SIG-M5 (cell line): ENCODE measurements at places on chromosomes 1 and 21.

GRCh38 chr1:232263452-232263851 is 366.5 kb downstream of the SIPA1L2 start:
- no peak for DNase-seq

- DNase-seq = no peak
Measured at GRCh38 chr1:227357927-227358302, 39.6 kb upstream of the CDC42BPA start.

GRCh38 chr1:95369985-95370690 is 136.1 kb downstream of the RWDD3 start:
- DNase-seq = no peak

DNA sequence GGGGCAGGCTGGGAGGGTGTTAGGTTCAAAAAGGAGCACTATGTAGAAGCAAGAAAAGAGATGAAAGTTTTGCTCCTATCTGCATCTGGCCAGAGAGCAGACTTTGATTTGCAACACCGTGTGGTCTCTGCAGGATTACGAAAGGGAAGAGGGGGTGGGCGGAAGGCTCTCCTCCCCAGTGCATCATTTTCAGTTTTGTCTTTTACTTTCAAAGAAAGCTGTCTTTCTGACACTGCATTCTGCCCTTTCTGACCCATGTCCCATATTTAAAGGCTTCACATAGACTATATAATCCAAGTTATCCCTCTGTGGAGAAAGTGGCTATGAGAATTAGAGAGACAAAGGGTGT is 126.5 kb downstream of the RHOU start:
- no peak for DNase-seq

- DNase-seq = no peak
Measured at GRCh38 chr1:42037161-42037560, 116.0 kb upstream of the GUCA2B start.

DNA sequence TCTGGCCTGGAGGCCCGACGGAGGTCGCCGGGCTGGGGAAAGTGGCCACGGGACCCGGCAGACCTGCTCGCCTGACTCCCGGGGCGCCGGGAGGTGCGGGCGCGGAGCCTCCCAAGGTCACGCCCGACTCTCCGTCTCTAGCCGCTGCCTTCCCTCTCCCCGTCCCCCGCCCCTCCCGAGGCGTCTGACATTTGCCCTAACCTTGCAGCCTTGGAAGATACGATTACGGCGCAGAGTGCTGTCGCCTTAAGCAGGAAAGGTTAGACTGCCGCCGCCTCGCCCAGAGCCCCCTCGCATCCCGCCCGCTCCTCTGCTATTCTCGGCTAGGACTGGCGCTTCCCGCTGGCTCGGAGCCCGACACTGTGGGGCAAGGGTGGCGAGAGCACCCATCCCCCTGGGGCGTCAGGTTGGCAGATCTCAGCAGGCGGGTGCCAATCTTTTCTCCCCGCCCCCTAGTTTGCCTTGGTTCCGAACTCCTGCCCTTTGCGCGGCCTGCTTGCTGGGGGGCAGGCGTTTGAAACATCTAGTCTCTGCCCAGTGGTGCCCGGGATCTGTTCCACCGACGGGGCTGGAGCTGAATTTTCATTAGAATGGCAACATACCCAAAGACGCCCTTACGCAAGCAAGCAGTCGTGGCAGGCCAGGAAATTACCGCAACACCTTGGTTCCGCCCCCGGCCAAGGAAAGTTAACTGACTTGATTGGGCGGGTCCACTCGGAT is 835 bp downstream of the PGM1 start:
- no peak for DNase-seq

DNA sequence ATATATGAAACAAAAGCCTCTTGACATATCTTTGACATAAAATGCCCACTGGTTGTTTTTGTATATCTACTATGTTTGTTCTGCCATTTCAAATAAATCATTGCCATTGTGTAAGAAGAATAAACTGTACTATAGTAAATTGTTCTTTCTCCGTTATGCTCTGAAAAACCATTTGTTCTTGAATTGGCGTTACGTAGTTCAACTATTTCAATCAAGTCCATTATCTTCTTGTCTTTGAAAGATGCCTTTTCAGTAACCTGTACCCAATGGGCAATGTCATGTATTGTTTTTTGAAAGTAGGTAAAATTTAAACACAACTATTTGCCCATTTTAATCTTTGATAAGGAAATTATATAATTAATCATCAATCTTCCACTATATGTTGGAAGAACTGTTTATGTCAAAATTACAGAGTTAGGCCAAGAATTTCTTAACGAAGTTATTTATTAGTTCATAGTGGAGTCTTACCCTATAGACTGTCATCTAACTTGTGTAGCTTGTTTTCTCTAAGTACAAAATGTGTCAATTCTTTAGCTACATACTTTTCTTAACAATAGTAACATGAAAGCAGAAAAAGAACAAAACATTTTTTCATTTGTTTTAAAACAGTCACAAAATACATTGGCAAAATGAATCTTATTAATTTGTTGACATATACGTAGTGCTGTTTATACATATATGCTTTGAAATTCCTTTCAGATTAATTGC is 294.8 kb downstream of the PTPRC start:
- DNase-seq = no peak

GRCh38 chr1:168825820-168826219 is 96.8 kb upstream of the DPT start:
- no peak for DNase-seq

- no peak for DNase-seq
Measured at GRCh38 chr1:9282696-9282955, 10.1 kb upstream of the SPSB1 start.

- peak; percentile 87 for DNase-seq
Measured at GRCh38 chr1:186849271-186849671, 20.5 kb downstream of the PLA2G4A start.

- DNase-seq = peak; percentile 29
Measured at GRCh38 chr1:223175633-223176032, 32.6 kb upstream of the TLR5 start.

DNA sequence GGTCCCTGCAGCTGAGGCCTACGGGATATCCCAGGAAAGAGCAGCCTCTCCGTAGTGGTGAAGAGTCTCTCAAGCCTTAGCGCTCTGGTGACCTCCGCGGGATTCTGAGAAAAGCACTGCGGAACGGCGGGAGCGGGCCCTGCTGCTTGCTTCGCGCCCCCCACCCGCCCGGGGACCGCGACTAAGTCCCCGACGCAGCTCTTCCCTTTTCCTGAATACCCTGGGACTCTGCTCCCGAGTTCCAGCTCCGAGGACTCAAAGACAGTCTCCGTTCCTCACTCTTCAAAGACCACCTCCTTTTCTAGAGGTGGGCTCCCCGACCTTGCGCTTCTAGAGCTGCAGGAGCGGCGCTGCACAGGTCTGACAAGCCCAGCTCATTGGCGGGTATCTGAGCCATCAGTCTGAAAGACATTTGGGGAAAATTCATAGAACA is 3.6 kb upstream of the PRRX1 start:
- no peak for DNase-seq

DNA sequence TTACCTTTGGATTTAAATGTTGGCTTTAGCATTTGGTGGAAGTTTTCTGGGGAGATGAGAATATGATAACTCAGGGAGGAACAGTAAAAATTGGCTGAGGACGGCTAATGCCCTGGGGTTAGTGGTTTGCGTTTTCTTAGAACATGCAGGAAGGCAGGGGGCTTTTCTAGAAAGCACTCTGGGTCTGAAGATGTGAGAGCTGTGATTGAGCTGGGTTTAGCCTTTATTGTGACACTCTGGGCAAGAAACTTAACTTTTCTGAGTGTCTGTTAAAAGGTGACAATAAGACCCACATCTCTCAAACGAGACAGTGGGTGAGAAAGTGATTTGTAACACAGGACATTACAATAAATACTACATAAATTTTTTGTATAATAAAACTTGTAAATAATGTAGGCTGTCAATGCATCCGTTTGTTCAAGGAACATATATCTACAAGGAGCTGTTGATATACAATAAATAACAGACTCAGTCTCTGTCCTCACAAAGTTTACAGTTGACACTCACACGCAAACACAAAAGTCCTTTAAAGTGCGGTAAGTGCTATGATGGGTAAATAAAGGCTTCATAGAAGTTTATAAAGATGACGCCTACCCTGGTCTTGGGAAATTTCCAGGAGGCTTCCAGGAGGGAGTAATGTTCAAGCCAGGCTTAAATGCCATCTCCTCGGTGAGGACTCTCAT is 49.5 kb upstream of the MRPS6 start:
- DNase-seq = no peak

DNA sequence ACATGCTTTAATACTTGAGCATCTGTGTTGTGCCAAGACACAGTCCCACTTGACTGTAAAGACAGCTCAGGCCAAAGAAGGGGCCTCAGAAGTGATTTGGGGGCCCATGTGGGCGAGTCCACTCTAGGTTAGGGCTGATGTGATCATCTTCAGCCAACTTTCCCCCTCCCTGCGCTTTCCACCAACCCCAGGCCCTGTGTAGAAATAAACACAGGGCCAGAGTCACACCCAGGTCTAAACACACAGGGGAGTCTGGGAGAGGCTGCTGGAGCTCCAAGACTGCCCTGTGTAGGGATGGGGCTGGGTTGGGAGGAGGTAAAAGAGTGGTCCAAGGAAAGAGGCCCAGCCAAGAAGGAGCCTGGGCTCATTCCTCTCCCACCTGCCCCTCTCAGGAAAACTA is 2.5 kb upstream of the WNT2B start:
- DNase-seq = no peak

GRCh38 chr1:3504822-3505153 is 50.3 kb downstream of the ARHGEF16 start:
- DNase-seq = no peak

DNA sequence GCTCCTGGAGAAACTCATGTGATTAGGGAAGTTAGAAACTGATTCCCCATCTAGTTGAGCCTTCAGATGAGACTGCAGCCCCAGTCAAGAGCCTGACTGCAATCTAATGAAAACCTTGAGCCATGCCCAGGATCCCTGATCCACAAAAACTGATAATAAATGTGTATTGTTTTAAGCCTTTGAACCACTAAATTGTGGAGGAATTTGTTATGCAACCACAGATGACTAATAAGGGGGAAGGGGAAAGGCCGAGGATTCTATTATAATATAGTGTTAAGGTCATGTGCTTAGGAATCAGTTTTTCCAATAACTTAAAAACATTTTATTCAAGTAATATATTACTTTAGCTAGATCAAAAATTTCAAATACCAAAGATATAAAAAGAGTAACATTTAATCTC is 52.8 kb upstream of the USP25 start:
- no peak for DNase-seq

GRCh38 chr1:86596224-86596623 is 49.3 kb downstream of the CLCA4 start:
- DNase-seq = no peak

- DNase-seq = no peak
Measured at GRCh38 chr1:36533897-36534296, 51.2 kb upstream of the CSF3R start.

DNA sequence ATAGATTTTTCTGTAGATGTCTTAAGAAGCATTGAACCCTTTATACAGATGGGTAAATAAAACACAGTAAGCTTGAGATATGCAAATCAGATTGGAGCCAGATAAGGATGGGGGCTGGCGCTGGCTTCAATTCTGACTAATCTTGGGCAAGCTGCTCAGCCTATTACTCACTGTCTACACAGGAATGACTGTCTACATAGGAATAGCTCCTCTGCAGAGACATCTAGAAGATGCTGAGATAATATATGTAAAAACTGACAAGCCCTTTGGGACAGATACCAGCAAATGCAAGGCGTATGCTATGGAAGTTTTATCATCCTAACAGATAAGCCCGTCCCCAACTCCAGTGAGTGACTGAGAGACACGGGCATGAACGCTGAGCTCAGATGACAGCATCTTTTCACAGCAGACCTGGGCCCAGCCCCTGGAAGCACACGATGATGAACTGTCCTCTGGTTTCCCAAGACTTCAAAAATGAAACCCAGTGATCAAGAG is 1.7 kb downstream of the CLDN14 start:
- DNase-seq = no peak

DNA sequence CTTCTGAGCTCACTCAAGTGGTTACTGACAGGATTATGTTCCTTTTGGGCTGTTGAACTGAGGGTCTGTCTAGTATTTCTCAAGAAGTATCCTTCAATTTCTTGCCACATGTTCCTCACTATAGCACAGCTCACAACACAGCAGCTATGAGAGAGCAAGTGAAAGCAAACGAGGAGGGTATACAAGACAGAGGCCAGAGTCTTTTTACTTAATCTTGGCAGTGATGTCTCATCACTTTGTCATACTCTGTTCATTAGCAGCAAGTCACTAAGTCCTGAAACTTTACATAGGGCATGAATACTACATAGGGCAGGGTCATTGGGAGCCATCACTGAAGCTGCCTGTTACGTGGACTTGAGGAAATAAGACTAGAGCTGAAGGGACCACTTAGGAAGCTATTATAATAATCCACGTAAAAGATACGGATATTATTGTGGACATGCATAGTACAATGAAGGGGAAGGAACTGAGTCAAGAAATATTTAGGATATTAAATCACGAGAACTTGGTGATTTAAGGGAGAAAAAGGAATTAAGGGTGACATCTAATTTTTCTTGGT is 63.7 kb downstream of the SLC30A7 start:
- no peak for DNase-seq

DNA sequence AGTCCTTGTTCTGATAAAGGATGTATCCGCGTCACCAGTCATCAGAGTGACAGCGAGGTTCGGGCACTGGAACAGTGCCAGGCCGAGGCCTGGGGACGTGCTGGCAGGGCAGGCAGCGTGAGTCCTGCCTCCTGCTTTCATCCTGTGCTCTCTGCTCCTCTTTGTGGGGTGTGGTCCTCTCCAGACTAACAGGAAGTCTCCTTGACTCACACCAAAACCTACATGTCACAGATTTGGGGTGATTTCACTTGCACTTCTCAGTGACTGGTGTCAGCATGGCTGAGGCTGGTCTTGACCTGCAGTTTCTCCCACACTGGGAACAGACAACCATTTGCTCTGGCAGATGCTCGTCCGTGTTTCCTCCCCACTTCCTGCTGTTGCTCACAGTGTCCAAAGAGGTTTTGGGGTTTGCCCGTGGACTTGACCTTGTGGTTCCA is 8.8 kb upstream of the NLRP3 start:
- no peak for DNase-seq

GRCh38 chr21:43741423-43742096 is 22.6 kb downstream of the PDXK start:
- DNase-seq = no peak

DNA sequence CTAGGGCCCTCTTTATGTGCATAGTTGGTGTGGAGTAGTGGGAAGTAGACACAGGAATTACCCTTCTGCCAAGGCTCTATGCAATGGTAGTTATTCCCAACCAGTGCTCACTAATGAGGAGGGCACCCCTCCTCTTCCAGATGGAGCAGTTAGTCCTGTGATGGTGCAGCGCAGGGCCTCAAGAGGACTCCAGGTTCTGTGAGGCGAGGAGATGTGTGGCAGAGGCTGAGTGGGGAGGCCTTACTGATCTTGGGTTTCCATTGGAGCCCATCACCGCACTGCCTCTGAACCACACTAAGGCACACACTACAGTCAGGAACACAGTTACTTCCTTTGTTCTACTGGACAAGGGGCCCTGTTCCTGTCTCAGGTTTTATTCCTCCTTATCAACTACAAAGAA is 122.5 kb upstream of the POU3F1 start:
- DNase-seq = no peak

- DNase-seq = no peak
Measured at GRCh38 chr21:44908908-44909307, 11.8 kb downstream of the ITGB2 start.
